ENCODE measurements at places on chromosomes 2 and 18.
A peak's percentile ranks its signal among the peaks of the same experiment; 100 is the strongest.

DNA sequence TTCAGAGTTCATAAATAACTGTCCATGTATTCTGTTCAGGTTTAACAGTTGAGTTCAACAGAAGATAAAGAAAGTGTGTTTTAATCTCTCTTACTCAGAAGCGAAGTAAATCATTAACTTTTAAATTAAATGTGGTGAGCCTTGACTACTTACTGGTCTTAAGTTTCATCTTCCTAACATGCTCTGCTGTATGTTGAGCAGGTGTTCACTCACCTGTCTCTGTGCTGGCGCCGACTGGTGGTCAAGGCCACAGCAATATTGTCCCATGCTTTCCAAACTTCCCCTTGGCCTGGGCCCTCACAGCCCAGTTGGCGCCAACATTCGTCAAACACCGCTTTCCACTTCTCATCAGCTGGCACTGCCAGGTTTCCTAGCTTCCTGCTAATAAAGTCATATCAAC is 17.0 kb upstream of the MPP4 start:
- DNase-seq: no peak

DNA sequence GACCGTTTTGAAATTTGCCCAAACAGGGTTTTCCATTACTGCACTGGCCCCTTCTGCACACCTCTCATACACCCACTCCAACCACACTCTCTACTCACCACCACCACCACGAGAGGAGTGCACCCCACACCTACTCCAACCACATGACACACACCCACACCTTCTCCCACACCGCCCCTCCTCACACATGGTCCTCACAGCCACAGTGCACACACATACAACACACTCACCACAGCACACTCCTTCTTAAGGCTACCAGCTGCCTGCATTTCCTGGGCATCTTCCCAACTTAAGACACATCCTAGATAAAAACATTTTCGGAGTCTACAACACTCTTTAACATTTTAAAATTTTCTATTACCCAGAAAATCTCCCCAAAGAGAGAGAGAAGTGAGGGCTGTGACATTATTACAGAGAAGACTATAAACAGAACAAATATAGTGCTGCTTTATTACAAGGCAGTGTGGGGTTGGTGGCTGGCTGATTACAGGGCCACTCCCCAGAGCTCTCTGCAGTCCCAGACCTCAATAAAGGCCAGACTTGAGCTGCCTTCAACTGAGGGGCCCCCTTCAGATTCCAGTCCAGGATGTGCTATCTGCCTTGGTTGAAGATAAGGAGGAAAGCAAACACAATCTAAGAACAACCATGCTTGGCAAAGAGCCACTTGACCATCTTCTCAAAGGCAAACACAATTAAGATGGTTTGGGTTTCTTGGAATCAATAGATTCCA is 36.1 kb downstream of the NHEJ1 start:
- no peak for DNase-seq

DNA sequence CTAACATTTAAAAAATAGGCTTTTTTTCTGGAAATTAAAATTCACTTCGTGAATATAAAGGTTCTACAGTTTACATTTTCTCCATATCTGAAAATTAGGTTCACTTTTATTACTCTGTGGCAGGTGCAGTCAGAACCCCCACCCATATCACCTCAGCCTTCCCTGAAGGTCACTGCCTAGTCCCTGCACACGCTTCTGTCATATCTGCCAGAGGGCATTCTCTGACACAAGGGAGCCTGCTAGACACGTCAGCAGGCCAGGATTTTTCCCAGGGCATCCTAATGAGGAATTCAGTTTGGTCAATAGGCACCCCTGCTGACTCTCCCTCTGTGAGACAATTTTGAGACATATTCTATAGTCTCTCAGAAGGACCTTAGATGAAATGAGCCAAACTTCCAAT is 475.7 kb upstream of the PKDCC start:
- DNase-seq: no peak

GRCh38 chr2:184598002-184598315 is 370 bp upstream of the ZNF804A start:
- no peak for DNase-seq

- no peak for DNase-seq
Measured at GRCh38 chr18:63249771-63250170, 69.8 kb downstream of the BCL2 start.

- no peak for DNase-seq
Measured at GRCh38 chr2:204608237-204608939, 63.1 kb downstream of the PARD3B start.

- no peak for DNase-seq
Measured at GRCh38 chr2:176109946-176110345, 2.9 kb downstream of the HOXD11 start.

DNA sequence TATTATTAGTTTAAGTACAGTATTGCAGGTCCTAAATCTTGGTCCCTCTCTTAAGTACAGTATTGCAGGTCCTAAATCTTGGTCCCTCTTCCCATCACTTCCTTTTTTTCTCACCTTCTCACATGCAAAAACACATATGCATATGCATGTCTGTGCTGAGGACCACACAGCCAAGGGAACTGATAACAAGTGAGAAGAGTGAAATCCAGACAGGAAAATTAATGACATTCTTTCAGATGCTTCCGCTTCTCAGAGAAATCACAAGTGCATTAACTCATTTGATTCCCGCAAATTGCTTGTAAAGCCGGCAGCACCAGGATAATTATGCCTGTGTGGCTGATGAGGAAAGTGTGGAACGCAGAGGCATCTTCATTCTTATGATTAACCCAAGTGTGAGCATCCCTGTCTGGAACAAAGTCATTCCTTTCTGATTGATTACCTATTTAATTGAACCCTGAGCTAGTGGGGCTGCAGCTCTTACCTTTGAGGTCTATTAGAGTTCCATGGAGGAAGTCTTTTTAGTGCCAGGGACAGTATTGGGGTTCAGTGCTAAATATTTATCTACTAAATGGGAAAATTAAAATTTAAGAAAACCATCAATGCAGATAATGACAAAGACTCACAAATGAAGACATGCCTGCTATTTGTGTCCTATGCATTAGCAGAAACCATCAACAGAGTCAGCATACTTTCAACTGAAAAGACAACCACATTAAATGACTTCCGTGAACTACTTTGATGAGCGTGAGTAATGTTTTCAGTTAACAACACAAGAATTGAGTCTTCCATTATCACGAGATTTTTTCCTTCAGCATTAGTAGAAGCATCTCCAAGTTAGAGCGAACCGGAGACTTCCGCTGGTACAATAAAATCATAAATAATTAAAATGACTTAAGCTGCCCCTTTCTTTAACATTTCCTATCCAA is 220.4 kb upstream of the SLC35G4 start:
- no peak for DNase-seq

DNA sequence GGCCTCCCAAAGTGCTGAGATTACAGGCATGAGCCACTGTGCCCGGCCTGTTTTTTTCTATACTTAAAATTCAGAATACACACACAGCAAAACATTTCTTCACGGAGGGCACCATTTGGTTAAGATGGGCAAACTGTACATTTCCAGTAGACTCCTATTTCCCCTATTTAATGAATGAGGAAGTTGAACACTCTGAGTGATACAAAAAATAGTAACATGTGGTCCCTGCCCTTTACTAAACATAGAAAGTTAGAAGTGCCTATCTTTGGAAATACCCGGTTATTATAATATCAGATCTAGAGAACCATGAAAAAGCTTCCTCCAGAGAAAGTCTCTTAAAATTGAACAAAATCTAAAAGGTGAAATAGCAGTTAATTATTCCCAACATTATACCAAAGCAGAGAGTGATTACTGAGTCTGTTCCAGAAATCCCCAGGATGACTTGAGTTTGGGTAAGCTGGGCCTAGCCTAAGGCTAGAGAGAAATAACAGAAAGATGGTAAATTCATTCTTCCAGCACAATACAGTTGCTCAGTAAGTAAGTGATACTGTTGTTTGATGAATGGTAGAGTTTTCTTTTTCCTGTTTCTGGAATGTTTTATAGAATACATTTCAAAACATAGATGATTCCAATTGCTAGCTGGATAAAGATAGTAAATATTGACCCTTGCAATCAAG is 23.3 kb upstream of the RMC1 start:
- no peak for DNase-seq

DNA sequence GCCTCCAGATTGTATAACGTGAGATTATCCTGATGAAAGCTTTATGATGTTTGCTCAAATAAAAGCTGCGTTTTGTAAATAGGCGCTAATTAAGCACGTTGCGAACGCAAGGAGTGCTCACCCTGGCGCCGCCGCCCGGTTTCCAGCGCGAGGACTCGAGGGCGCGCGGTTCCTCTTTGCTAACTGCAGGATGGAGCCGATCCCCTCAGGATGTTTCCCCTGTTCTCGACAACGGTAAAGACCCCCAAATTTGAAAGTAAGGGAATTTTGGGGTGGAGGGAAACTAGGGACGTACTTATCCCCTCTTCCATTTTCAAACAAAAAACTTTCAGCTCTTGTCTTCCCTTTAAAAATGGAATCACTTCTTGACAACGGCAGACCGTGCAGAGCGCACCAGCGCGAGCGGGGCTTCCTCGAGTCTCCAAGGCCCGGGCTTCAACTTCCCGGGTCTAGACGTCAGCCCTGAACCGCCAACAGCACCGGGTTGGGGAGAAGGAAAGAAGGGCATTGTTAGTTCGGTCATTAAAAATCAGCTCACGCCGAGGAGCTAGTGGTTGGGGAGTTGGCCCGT is 1.1 kb upstream of the GBX2 start:
- DNase-seq: no peak

DNA sequence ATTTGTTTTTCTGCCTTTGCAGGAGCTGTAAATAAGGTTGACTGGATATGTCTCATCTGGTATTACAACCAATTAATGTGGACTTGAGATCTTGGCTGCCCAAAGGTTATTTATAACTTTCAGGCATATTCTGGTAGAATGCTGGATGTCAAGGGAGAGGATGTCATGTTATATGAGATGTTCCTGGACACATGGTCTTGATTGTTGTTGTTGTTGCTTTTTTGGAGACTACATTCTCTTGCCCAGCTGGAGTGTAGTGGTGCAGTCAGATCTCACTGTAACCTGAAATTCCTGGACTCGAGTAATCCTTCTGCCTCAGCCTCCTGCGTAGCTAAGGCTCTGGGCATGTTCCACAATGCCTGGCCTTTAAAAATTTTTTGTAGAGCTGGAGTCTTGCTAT is 83.3 kb downstream of the LCLAT1 start:
- no peak for DNase-seq

- peak; percentile 70 for DNase-seq
Measured at GRCh38 chr2:217289907-217290280, 430.0 kb upstream of the TNP1 start.

DNA sequence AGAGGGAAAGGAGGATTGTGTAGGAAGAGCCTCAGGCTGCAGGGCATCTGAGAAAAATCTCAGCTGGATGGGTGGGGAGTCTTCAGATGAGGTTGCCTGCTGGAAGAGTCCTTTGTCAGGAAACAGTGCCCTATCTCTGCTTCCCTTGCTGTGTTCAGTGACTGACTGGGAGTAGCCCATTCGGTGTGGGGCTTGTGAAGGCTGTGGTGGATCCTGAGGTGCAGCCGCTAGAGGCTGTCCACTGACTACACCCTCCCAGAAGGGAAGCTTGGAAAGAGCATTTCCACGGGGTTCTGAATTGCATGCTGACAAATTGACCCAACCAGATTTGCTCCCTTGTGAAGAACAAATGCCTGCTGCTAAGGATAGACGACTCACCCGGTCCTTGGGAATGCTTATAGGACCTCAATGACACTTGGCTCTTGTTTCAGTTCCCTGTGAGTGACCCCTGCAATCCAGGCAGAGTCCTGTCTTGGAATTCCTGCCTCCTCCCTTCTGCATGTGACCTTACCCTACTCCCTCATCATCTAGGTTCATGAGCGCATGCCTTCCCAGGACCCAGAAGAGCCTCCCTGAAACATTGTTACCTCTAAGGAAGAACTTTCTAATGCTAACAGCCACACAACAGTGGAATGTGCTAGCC is 109.7 kb upstream of the FAM136A start:
- DNase-seq: no peak

- no peak for DNase-seq
Measured at GRCh38 chr18:36201765-36202164, 14.5 kb downstream of the MOCOS start.

- DNase-seq: no peak
Measured at GRCh38 chr2:200397785-200398184, 91.3 kb downstream of the SPATS2L start.

GRCh38 chr2:96147593-96148201 is 2.5 kb upstream of the DUSP2 start:
- DNase-seq: no peak

GRCh38 chr2:213816583-213816982 is 532.3 kb downstream of the SPAG16 start:
- no peak for DNase-seq

DNA sequence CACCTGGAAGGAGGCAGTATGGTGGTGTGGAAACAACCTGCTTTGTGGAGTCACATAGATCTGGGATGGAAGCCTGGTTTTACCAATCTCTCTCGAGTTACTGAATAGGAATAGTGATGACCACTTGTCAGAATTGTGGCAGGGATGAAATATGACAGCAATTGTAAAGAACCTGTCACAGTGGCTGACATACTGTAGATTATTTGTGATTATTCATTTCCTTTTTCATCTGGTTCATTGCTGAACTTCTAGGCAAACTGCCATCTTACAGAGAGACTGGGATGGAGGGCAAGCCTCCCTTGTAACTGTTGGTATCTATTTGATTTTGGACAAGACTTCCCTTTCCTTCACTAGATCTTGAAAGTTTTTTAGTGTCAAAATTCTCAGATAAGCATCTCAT is 42.0 kb downstream of the FMNL2 start:
- DNase-seq: no peak

DNA sequence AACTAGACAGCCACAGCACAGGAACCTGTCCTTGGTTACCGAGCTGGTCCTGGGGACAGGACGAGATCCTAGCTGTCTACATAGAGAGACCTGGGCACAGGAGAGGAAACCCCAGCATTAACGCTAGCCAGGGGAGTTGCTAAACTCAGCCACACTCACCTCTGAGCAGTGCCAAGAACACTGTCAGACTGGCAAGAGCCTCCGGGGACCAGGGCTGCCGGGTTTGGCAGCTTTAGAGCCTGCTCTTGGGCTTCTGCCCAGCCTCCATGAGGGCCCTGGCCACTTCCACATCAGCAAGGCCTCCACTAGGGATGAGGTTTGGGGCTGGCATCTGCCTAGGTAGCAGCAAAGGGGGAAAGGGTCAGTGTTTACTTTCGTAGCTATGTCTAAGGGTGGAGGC is 6.7 kb downstream of the TMBIM1 start:
- DNase-seq: no peak

GRCh38 chr2:176653479-176654443 is 384.5 kb downstream of the MTX2 start:
- peak; percentile 71 for DNase-seq

- DNase-seq: no peak
Measured at GRCh38 chr18:54023471-54023870, 201.0 kb downstream of the MBD2 start.

DNA sequence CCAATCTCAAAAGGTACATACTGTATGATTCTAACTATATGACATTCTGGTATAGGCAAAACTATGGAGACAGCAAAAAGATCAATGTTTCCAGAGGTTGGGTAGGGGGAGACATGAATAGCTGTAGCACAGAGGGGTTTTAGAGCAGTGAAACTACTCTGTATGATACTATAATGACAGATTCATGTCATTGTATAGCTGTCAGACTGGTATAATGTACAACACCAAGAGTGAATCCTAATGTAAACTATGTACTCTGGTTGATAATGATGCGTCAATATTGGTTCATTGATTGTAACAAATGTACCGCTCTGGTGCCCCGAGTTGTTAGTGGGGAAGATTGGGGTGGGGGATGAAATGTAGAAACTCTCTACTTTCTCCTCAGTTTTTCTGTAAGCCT is 172.4 kb upstream of the SPOPL start:
- DNase-seq: no peak
